Pericardium fibroblast (primary cell): ENCODE measurements at places on chromosomes 2 and 18. TPM values are rescaled to one million over a fixed set of nuclear protein-coding genes. Genes with fewer than 3 reads are reported as not detected.

SERPINB10 gene
- total RNA-seq: 5.4 TPM in 1 of 2 replicates, not detected in the other

SPATS2L gene
- total RNA-seq: 77.3 and 106 TPM in 2 replicates

TUBB8B gene
- not detected in 2 replicates for total RNA-seq

PPP4R3B gene
- total RNA-seq: 31.2 TPM in 2 replicates

PLCL1 gene
- total RNA-seq: 5.8 and 5.9 TPM in 2 replicates

ATP6V1B1 gene
- 0.51 and 0.93 TPM in 2 replicates for total RNA-seq

GLI2 gene
- 10.6 and 13.5 TPM in 2 replicates for total RNA-seq

TRAK2 gene
- total RNA-seq: 22.9 and 31.3 TPM in 2 replicates
